ENCODE measurements at places on chromosomes 2 and 18. TPM values are rescaled to one million over a fixed set of nuclear protein-coding genes. Genes with fewer than 3 reads are reported as not detected.

- no peak for DNase-seq
Observed at GRCh38 chr2:173358616-173359015, 3.9 kb downstream of the CDCA7 start.

DNA sequence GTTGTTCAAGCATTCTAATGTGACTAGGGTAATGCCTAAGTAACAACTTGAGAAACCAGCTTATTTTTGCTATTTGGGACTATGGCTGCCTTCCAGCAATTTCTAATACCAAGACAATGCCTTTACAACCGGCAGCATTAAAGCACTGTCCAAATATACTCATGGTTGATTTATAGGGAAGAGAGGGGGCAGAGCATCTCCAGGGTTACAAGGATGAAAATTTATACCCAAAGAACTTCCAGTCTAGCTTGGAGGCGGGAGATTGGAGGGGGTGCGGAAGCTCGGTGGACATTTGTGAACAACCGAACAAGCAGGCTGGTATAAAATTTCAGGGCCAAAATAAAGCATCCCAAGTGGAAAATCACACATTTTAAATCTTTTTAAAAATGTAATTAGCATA is 294.9 kb upstream of the STON1 start:
- DNase-seq: no peak

Gene SLC9A4
- total RNA-seq: not detected

GRCh38 chr2:11433822-11434221 is 32.1 kb downstream of the E2F6 start:
- no peak for DNase-seq

- peak; percentile 85 for DNase-seq
Observed at GRCh38 chr2:180006781-180007579, at the start of gene CWC22. TSS of gene CWC22 (minus strand) at chr2:180007297. CDS start at chr2:179993341, 13,956 bp downstream.

Gene HOXD13
- not detected for total RNA-seq

GRCh38 chr18:46264255-46264654 is 160.1 kb downstream of the HAUS1 start:
- DNase-seq: no peak

Gene CERKL
- not detected for total RNA-seq

- DNase-seq: no peak
Observed at GRCh38 chr2:14423145-14423906, 209.2 kb upstream of the LRATD1 start.

Gene TUBA3E
- 60.2 TPM for total RNA-seq

DNA sequence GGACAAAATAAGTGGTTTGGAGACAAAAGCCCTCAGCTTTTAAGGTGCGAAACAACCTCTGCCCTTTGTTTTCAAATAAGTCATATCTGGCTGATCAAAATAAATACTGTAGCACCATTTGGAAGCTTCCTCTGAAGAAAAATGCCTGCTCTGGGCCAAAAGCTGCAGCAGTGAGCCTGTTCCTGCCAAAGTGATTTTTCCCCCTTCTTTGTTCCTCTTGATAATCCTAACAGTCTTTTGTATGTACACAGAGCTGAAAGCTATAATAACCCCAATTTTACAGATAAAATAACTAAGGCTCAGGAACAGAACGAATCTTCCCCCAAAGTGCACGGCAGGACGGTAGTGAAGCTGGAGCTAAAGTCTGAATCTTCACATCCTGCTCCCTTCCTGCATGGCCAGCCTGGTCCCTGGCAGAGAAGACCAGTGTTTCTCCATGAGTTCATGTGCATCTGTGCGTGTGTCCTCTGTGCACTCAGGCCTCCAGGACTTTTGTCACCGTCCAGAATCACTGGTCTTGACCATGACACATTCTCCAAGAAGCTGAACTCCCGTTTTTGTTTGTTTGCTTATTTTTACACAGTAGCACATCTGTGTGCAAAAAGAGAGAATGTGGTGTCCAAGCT is 2114.1 kb upstream of the PIK3C3 start:
- no peak for DNase-seq

GRCh38 chr2:127526132-127527000 is at the start of gene IWS1:
TSS of gene IWS1 (minus strand) at chr2:127526489. CDS start at chr2:127526208, 281 bp downstream.
- peak; percentile 97 for DNase-seq

DNA sequence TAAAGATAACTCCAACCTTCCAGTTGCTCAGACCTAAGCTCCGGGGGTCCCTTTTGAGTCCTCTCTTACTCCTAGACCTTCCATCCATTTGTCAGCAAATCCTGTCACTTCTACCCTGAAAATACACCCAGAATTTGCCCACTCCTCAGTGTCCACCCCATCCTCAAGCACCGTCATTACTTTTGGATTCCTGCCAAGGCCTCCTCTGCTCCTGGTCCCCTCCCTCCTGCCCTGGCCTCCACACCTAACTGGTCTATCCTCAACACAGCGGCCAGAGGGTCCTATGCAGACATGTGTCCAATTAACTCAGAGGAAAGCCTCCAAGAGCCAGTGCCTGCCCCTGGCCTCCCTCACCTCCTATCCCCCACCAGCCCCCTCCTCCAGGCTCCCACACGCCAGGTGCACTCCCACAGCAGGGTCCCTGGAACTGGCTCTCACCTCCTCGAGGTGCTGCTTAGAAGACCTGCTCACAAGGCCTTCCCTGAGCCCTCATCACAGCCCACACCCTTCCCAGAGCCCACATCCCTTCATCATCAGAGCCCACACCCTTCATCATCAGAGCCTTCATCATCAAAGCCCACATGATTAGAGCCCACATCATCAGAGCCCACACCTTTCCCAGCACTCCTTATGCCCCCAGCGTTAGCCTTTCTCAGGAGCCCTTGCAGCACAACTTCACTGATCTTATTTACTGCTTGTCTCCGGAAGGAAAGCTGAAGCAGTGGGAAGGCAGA is 20.4 kb downstream of the FAM178B start:
- DNase-seq: no peak

Gene AFF3
- 10.0 TPM for total RNA-seq

Gene UGT1A10
- not detected for total RNA-seq

DNA sequence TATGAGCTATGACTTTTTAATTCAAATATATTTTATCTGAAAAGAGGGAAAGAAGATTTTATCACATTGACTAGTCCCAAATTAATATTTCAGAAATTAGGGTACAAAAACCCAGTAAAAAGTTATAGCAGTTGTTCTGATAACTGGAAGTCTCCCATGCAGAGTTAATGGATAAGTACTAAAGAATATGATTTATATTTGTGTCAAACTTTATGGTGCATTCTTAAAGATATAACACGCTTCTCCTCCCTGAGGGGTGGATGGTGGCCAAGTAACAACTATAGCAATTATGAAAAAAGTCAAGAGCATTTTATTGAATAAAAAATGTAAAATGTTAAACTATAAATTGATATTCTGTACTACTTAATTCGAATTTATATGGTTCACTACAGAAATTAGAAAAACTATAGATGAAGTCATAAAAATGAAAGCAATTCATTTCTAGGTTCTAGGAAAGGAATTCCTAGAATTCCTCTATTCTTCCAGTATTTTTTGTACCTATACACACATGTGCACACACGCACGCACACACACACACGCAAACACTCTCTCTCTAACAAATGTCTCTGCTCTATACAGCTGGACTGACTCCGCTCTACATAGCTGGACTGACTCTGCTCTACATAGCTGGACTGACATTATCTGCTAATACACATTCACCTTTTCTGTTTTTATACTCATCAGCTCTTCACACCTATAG is 111.3 kb downstream of the PRELID3A start:
- DNase-seq: no peak

DNA sequence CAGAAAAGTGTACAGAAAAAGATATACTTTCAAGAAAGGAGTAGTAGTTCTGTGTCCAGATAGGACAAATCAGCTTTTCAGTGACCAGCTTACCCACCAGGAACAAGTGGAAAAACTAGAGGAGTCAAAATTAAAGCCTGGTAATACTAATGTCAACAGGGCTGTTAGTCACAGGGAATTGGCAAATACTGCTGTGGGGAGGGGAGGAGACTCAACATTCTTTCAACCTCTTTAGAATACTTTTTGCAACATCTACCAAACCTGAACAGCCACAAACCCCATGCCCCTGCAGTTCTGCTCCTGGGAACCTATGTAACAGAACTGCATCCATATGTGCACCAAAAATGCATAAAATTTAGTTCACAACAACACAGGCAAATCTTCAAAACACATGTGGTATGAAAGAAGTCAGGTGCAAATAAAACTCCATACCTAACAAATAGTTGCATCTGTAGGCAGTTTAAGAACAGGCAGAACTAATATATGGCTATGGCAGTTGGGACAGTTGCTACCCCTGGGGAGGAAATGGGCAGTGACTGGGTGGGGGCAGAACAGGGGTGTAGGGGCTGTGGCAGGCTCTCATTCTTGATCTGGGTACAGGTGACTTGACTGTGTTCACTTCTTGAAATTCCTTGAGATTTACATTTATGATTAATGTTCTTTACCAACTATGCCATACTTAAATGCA is 9.7 kb downstream of the CMPK2 start:
- no peak for DNase-seq

GRCh38 chr2:240126731-240127130 is 9.4 kb downstream of the COPS9 start:
- DNase-seq: peak; percentile 8

- no peak for DNase-seq
Observed at GRCh38 chr2:176136374-176137251, 7.1 kb downstream of the HOXD8 start.

GRCh38 chr2:55862246-55862645 is 61.3 kb downstream of the EFEMP1 start:
- no peak for DNase-seq

All from left ventricle myocardium superior (tissue), 1 donor.